Fibroblast of skin of right biceps (primary cell): ENCODE measurements at places on chromosomes 16 and 17.

DNA sequence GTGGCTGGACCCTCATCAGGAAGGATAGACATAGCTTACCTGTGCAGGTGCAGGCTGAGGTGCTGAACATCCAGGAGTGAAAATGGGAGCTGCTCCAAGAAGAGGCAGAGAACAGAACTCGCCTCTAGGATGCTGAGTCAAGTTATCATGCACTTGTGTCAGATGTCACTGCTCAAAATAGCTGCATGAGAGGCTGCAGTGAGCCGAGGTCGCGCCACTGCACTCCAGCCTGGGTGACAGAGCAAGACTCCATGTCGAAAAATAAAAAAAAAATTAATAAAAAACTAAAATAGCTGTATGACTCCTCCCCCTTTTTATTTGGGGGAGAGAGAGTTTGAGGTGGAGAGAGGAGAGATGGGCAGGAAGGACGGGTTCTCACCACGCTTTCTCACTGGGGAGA is 148.8 kb downstream of the FOXL1 start:
- no peak for DNase-seq

GRCh38 chr17:37507111-37507510 is 17.4 kb downstream of the DUSP14 start:
- no peak for DNase-seq

GRCh38 chr16:49733313-49734009 is 122.5 kb downstream of the ZNF423 start:
- DNase-seq: no peak

DNA sequence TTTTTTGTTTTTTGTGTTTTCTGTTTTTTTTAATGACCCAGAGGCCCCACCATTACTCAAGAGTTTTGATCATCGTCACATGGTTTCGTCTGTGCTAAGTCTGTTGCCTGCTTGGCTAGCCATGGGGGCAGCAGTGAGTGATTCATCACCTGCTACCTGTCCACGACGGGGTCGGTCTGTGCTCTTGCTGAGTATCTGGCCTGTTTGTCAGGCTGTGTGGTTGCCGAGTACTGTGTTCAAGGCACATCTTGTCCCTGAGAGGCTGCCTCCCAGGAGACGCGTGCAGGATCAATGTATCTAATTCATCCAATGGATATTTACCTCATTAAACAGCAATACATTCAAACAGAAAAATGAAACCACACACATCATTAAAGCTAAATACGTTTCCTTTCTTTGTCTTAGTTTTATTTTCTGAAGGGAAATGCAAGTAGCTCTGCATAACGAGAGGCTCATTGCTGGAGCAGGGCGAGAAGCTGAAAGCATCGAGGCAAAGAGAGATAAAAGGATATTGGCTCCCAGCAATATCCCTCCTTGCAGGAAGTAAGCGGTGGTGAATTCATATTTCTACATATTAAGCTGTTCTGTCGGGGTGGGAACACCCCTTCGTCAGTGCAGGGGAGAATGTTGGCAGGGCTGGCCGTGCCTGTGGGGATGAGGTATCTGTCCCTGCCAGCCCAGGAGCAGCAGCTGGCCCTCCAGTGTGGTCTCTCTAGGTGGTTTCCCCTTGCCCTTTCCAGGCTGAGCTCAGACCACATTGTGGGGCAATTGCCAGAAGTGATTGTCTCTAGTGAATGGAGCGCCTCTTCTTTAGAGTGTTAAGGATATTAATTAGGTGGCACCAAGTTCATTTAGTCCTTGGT is 166.2 kb upstream of the ASIC2 start:
- DNase-seq: no peak
